ENCODE measurements at places on chromosomes 4 and X.

- no peak for DNase-seq
Measured at GRCh38 chrX:114675365-114675764, 91.5 kb downstream of the HTR2C start.

GRCh38 chr4:142365391-142365790 lies 480.7 kb downstream of the INPP4B start:
- DNase-seq = no peak

- no peak for DNase-seq
Measured at GRCh38 chrX:1412551-1413161, 20.7 kb upstream of the SLC25A6 start.

DNA sequence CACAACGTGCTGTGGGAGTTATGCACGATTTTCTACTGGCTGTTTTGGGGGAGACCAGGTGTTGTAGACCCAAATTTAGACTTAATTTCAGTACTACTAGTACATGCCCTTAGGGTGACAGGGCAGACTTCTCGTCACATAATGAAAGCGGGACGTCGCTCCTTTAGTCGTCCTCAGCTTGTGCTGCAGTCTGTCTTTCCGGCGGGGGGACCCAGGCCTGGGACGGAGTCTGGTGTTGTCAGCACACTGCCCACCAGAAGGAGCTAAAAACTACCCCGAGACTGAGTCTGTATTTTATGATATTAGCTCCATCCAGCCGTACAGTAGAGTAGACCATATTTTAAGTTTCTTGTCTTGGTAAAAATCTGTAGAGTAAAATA lies 35.5 kb downstream of the NOP14 start:
- no peak for DNase-seq

GRCh38 chr4:126976850-126977632 lies 655.7 kb upstream of the INTU start:
- DNase-seq = no peak

GRCh38 chr4:140568507-140569306 lies at the start of gene UCP1:
Gene UCP1, minus strand, starts transcription at chr4:140568961. Its CDS starts 232 bp downstream, at chr4:140568729.
- peak; percentile 88 for DNase-seq

Data from upper lobe of left lung (tissue), 6 donors.